Muscle of back (tissue), 13 donors: ENCODE measurements at places on chromosomes 4 and X. TPM values are rescaled to one million over a fixed set of nuclear protein-coding genes. Genes with fewer than 3 reads are reported as not detected.
A peak's percentile ranks its signal among the peaks of the same experiment; 100 is the strongest.

GRCh38 chrX:17377795-17378194 is 2.8 kb downstream of the NHS start:
- DNase-seq, result no peak

DNA sequence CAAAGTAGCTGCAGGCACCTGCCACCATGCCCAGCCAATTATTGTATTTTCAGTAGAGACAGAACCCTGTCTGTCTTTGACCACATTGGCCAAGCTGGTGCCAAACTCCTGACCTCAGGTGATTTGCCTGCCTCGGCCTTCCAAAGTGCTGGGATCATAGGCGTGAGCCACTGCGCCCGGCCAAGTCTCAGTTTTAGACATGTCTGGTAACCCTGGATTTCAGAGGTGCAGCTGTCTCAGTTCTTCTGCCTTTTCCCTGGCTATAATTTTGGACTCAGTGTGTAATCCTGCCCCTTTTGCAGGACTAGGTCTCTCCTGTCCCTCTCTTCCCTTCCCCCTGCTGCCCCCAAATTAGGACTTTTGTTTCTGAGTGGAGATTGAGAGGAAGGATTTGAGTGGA is 46.6 kb downstream of the FAM193A start:
- DNase-seq, result no peak

GRCh38 chr4:7169134-7169533 is 23.2 kb upstream of the SORCS2 start:
- DNase-seq, result no peak

- DNase-seq, result no peak
Measured at GRCh38 chrX:77347572-77347971, 99.6 kb upstream of the FGF16 start.

- DNase-seq, result no peak
Measured at GRCh38 chr4:168082379-168082778, 10.0 kb upstream of the ANXA10 start.

GRCh38 chr4:24472514-24473308 is 111.6 kb downstream of the DHX15 start:
- DNase-seq, result peak; percentile 67

- DNase-seq, result no peak
Measured at GRCh38 chr4:173490817-173491528, 39.1 kb downstream of the HAND2 start.

GRCh38 chrX:20523626-20524312 is 257.1 kb upstream of the RPS6KA3 start:
- DNase-seq, result no peak

DNA sequence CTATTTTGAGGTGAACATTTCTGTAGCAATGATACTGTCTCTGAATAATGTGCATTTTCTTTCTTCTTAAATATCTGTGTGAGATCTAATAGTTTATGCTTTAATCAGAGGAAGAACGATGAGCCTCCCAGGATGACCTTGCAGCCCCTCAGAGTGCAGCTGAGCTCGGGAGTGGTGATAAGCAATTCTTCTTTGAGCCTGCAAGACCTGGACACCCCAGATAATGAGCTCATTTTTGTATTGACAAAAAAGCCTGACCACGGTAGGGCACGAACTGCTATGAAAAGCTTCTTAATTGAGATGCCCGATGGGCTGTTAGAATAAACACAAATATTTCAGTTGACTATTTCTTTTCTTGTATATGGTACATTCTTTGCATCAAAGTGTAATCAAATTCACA is 105.0 kb upstream of the ANXA3 start:
- DNase-seq, result no peak

DNA sequence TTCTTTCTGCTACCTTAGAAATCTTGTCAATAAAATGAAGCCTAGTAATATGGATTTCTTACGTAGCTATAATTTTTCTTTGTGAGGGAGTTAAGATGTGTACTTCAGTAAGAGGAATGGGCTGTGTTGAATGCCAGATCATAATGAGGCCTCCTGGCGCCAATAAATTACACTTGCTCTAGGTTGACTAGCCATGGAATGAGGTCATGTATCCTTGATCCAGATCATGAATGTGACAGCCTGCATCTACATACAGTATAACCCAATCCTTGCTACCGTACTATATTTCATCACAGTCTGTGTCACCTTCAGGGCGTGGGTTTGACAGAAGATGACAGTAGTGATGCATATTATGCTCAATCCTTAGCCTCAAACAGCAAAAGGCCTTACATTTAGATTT is 36.2 kb downstream of the NHS start:
- no peak for DNase-seq

DNA sequence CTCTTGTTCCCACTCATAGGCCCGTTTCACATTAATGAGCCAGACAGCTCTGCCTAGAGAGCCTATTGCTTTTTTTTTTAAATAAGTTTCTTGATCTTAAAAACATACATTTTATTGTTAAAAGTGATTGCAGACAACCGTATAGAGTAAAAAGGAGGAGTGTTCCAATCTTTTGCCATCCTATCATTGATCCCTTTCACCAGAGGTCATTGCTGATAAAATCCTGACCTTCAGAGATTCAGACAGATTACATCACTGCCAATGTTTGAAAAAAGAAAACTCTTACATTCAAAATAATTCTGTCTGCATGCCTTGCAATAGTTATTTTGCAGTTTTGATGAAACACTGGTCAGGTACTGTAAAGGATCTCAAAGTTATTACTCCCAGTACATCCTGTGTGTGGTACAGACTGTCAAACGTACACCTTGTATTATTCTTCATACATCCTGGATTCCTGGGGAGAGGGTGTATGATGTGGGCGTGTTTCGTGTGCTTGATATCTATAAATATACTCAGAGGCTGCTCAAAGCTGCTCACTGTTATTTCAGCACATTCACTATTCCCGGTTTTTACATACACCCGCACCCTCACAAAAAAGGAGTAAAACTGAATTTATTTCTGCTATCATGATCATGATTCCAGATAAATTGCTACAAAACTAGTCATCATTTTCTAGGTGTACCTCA is 15.4 kb upstream of the KLHL2 start:
- DNase-seq, result no peak

DNA sequence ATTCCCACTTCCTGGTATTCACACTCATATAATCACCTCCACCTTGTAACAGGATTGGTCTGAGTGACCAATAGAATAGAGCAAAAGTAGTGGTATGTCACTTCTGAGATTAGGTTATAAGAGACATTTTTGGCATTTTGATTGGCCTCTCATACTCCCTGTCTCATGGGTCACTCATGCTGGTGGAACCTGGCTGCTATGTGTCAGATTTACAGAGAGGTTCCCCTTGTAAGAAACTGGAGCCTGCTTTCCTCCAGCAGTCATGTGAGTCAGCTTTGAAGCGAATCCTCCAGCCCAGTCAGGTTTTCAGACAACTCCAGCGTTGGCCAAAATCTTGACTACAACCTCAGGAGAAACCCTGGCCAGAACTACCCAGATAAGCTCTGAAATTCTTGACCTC is 2.6 kb upstream of the OTUD4 start:
- no peak for DNase-seq

DNA sequence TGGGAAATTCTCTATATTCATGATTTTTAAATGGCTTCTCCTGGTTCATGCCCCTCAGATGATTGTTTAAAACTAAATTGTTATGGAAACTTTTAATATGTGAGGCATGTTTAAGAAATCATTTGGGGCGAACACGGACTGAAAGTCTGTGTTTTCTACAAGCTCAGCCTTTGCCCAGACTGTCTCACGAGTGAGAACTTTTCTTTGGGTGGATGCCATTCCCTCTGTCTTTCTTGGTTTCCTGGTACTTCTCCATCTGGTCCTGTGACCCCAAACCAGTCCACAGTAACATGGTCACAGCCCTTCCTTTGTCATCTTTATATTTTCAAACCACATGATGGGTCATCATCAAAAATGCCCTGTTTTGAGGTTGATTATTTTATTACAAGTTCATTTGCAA is 186.6 kb upstream of the GNPDA2 start:
- DNase-seq, result no peak

DNA sequence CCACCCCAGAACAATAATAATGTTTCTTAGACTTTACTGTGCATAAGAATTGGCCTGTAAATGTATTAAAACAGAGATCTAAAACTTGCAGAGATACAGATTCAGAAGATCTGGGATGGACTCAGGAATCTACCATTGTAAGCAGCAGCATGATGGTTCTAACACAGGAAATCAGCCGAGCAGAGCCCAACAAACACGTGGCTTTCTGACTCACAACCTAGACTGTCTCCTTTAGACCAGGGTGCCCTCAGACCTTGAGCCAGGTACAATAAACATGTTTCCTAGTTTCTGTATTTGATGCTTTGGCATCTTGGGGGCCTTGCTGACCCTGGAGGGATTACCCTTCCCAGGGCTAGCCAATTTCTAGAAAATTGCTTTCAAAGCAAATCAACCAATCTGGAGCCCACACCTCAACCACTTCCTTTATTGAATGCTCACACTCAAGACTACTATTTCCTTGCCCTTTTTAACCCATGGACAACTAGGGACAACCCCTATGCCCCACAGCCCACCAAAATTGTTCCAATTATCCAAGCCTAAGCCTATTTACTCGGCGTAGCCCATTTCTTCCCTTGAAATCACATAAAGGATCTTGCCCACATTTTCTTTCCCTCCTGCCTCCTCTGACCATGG is 80.5 kb downstream of the TBC1D9 start:
- no peak for DNase-seq

DNA sequence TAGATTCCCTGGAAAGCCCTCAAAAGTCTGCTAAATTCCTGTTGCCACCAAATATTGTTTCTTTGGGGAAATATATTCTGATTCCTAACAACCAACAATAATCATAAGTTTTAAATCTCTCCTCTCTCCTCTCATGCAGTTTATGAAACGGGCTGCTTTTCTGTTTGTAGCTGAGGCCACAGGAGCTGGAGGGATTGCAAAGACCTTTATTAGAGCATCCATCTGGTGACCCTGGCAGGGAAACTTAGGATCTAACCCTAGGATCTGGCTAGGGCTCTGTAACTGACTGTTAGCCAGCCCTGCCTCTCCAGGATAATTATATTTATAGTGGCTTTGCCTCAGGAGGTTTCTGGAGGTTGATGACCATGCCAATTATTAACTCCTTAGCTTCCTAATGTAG is 56.9 kb downstream of the SMAD1 start:
- DNase-seq, result no peak

DNA sequence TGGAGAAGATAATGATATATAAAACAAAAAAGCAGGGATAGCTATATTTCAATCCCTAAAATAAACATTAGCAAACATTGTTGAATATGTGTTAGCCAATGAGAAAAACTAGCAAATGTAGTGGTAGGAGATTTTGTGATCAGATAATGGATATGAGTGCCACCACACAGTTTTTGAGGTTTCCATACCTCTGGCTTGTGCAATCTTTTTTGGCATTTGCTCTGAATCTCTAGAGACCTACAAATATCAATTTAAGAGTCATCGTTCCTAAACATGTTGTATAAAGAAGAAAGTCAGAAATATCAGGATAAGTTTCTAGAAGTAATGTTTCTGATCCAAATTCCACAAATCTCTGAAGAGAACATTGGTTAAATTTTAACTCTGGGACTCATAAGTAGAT is 308.7 kb downstream of the PDGFC start:
- no peak for DNase-seq

- DNase-seq, result no peak
Measured at GRCh38 chrX:41600291-41600690, 88.5 kb upstream of the GPR34 start.

GRCh38 chrX:97547877-97548578 is 664.3 kb downstream of the RPA4 start:
- no peak for DNase-seq

DNA sequence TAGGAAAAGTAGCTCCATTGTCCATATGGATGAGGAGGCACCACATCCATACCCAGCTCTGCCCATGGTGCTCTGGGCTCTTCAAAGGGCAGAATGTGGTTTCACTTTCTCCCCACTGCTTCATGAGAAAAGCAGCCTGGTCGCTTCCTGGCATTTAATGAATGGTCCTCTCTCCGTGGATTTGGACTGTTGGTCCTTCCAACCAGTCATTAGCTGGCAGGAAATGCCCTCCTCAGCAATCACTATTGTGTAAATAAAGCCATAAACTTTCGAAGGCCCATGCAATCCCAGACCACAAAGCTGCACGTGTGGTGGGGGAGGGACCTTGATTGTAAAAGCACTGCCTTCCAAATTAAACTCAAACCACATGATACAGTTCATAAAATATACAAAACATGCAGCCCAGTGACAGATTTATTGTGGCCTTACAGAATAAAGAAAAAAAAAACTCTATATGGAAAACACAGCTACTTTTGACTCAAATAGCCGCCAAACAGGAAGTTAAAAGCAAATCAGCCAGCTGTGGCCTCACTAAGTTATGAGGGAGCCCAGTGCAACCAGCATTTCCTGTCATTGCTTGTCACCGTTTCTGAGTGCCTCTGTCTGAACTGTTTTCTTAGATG is 8.1 kb downstream of the MBNL3 start:
- DNase-seq, result peak; percentile 48

- no peak for DNase-seq
Measured at GRCh38 chrX:12118134-12118533, 20.1 kb upstream of the FRMPD4 start.

DNA sequence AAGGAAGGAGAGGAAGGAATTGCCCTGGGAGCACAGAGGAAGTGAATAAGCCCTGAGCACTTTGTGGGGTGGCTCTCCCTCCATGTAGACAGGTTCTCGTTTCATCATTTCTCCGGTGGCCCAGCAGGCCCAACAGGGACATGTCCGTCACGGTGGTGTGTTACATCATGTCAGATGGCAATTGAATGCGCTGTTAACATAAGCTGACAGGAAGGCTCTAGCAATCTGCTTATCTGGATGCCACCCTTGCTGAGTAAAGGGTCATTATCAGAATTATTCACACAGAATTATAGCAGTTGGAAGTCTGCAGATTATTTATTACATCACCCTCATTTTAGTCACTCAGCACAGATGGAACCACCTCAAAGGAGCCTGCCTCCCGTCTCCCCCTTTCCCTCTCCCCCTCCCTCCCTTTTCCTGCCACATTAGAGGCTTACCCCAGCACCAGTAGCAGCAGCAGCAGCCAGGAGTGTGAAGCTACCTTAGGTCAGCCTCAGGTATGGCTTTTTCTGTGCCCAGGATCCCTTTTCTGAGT is 124.3 kb upstream of the TRIM2 start:
- no peak for DNase-seq

GRCh38 chrX:18893536-18893935 is 90.4 kb downstream of the PHKA2 start:
- DNase-seq, result no peak

GRCh38 chr4:169064296-169064695 is 54.2 kb upstream of the CBR4 start:
- peak; percentile 20 for DNase-seq

- no peak for DNase-seq
Measured at GRCh38 chr4:8841678-8842268, 29.9 kb downstream of the HMX1 start.

Gene SORBS2
- polyA plus RNA-seq, result 33.8 TPM

Gene KLF8
- 6.1 TPM for polyA plus RNA-seq

Gene BRS3
- polyA plus RNA-seq, result not detected

Gene NDST3
- 1.0 TPM for polyA plus RNA-seq

Gene TMPRSS11B
- polyA plus RNA-seq, result not detected

Gene CCNQ
- polyA plus RNA-seq, result 13.8 TPM

Gene SUV39H1
- 3.8 TPM for polyA plus RNA-seq
